ENCODE measurements at places on chromosomes 16 and 17.

GRCh38 chr16:89361751-89362539 is 128.4 kb downstream of the ANKRD11 start:
- H3K4me3 ChIP-seq = 0 out of 2 replicates have a peak overlapping the region, but pooled peaks have one; percentile 29
- DNase-seq = no peak
- H3K27ac ChIP-seq = peak overlapping the region; percentile 94

DNA sequence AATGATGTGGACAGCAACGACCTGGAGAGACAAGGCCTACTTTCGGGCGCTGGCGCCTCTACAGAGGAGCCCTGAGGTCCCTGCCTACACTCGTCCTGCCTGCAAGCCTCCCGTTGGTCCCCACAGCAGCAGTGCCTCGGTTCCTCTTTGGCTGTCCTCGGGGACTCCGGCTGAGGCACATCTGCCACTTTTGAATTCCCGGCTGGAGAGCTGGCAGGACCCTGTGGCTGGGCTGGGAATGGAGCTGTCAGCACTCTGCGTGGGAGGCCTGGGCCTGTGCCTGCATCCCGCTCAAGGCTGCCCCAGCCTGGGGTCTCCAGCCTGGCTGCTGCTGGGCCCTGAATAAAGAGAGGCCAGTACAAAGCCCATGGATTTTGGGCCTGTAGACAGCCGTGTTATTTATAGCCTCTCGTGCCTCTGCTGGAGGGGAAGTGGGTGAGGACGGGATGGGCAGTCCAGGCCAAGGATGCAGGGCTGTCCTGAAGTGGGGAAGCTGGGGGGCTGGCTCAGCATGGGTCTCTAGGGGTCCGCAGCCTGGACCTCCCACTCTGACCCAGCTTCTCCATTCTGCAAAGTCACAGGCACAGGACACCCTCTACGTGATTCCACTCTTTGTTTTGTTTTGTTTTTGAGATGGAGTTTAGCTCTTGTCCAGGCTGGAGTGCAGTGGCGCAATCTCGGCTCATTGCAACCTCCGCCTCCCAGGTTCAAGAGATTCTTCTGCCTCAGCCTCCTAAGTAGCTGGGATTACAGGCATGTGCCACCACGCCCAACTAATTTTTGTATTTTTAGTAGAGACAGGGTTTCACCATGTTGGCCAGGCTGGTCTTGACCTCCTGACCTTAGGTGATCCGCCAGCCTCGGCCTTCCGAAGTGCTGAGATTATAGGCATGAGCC is 10.6 kb upstream of the SPNS2 start:
- H3K4me3 ChIP-seq = no peak overlapping the region
- no peaks in the 10 kb centered on the region for H3K27me3 ChIP-seq
- H3K36me3 ChIP-seq = no peaks in the 10 kb centered on the region
- no peak for DNase-seq

DNA sequence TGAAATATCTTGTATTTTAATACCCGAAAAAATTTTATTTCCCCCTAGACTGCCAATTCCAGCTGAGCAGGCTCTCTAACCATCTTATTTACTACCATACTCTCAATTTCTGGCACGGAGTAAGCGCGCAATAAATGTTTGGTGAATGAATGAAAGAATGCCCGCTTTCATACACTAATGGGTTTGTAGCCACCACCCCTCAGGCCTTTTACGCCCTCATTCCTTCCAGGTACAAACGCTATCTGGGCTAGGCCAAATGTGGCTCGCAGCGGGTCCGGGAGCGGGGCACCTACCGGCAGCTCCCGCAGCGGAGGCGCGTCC is 536 bp upstream of the PLD2 start:
- H3K27ac ChIP-seq = 0 out of 2 replicates have a peak overlapping the region, but pooled peaks have one; percentile 6
- H3K4me1 ChIP-seq = peaks cover 6% of the 10 kb centered on the region
- H3K27me3 ChIP-seq = no peaks in the 10 kb centered on the region
- peaks cover 10% of the 10 kb centered on the region for H3K36me3 ChIP-seq

DNA sequence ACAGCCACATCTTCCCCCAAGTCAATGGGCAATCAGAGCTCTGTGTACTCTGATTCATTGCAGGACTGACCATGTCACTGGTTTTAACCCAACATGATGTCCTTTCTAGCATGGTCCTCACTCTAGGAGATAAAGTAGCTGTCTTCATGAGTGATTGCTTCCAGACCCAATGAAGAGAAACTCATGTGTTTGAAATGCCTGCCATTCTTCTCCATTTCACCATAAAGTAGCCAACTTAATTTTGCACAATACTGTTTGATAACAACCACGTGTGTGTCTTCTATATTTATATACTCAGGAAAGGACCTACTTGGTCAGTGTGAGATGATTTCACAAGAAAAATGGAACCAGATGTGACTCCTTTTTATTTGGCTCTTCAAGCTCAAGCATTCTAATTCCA is 172.5 kb downstream of the AXIN2 start:
- DNase-seq = no peak
- no peak overlapping the region for H3K4me3 ChIP-seq
- H3K27ac ChIP-seq = no peak overlapping the region
- H3K36me3 ChIP-seq = no peaks in the 10 kb centered on the region
- H3K4me1 ChIP-seq = no peaks in the 10 kb centered on the region

DNA sequence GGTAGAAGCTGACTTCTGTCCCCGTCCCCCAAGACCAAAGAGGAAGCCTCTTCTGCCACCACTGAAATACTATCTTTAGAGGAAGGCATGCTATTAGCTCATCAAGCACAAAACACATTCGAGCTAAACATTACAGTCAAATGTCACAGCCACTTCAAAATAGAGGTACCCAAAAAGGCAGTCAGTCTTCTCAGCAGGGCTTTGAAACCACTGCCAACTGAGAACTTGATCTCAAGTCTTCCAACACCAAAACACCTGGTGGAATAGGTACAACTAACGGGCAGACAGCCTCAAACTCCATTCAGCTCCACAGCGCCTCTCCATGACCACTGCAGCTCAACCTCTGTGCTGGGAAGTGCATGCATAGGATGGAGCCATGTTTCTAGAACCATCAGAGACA is 36.0 kb downstream of the ZFHX3 start:
- no peaks in the 10 kb centered on the region for H3K36me3 ChIP-seq
- H3K27me3 ChIP-seq = no peaks in the 10 kb centered on the region
- H3K4me1 ChIP-seq = no peaks in the 10 kb centered on the region
- no peak for DNase-seq

DNA sequence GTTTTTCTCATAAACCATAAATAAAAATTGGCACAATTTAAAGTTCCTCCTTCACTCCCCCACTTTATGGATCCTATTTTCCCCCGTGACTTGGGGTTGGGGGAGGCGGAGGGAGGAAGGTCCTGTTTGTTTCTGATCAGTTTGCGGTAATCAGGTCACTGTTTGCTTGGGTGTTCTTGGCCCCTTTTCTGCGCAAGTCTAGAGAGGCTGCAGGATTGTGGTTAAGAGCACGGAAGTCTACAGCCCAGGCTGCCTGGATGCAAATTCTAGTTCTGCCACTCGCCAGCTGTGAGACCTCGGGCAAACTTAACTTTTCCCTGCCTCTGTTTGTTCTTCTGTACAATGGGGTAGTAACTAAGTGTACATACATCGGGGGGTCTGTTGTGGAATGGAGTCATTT is 12.1 kb downstream of the ATP2C2 start:
- DNase-seq = no peak
- H3K36me3 ChIP-seq = no peaks in the 10 kb centered on the region
- H3K27ac ChIP-seq = no peak overlapping the region
- H3K27me3 ChIP-seq = no peaks in the 10 kb centered on the region
- peaks cover 14% of the 10 kb centered on the region for H3K4me1 ChIP-seq

GRCh38 chr17:34892461-34893249 is 68.6 kb downstream of the CCT6B start:
- H3K36me3 ChIP-seq = no peaks in the 10 kb centered on the region
- H3K27me3 ChIP-seq = no peaks in the 10 kb centered on the region
- H3K4me1 ChIP-seq = no peaks in the 10 kb centered on the region
- DNase-seq = peak; percentile 73

DNA sequence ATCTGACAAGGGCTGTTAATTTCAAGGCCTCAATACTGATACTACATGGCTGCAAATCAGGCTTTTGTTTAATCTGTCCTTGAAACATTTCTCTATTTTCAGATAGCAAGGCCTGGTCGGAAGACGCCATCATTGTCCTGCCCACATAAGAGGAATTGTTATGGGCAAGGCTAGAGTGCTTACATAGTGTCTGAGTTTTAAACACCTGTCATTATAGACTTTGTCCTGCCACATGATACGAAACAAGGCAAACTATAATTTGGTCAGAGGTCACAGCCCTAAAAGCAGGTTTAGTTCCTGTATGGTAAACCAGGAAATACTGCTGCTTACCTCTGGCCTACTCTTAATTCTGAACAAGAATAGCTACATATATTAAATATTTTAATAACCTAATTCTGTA is 104.4 kb downstream of the SSH2 start:
- no peaks in the 10 kb centered on the region for H3K36me3 ChIP-seq
- H3K4me3 ChIP-seq = no peak overlapping the region
- no peak overlapping the region for H3K27ac ChIP-seq
- no peak for DNase-seq
- H3K27me3 ChIP-seq = no peaks in the 10 kb centered on the region
- 0 out of 2 replicates have a peak, but pooled peaks cover 9% of the 10 kb centered on the region for H3K4me1 ChIP-seq

GRCh38 chr16:57315416-57315815 is 30.9 kb upstream of the PLLP start:
- no peak overlapping the region for H3K27ac ChIP-seq
- peaks cover 24% of the 10 kb centered on the region for H3K4me1 ChIP-seq

DNA sequence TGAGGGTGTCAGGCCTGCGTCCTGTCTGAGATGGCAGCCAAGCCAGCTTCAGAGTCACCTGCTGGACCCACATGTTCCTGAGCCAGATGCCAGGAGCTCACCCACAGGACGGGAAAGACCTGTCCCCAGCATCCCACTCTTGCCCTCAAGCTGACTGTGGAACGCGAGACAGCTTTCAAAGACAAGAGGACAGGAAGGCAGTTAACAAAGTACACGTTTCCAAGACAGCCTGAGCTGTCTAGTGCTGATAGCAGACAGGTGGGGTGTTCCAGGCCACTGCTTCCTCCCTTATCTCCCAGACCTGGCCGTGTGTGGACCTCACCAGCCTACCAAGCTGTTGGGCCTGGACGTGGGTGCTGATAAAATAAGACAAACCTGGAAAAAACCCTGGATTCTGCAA is 13.2 kb downstream of the CMTM3 start:
- no peaks in the 10 kb centered on the region for H3K27me3 ChIP-seq
- H3K4me1 ChIP-seq = peaks cover 16% of the 10 kb centered on the region
- H3K4me3 ChIP-seq = no peak overlapping the region
- no peak overlapping the region for H3K27ac ChIP-seq
- H3K36me3 ChIP-seq = peaks cover 5% of the 10 kb centered on the region

DNA sequence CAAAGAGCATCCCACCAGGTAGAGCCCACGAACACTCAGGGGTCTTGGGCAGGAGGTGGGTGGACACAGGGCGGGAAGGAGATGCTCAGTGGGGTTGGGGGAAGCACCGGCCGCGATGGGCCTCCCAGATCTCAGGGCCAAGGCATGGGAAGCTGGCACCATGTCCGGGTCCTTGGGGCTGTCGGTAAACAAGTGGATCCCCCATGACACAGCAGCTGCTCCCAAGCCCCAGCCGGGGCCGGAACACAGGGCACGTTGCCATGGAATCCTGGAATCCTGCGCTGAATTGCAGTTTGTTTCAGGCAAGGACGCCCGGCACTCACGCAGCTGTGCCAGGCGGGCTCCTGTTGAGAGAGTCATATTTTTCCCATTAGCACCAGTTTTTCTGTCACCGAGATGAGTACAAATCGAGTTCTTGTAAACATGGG is 23.0 kb upstream of the CHMP6 start:
- DNase-seq = no peak
- H3K4me1 ChIP-seq = no peaks in the 10 kb centered on the region
- no peaks in the 10 kb centered on the region for H3K36me3 ChIP-seq
- no peak overlapping the region for H3K4me3 ChIP-seq

DNA sequence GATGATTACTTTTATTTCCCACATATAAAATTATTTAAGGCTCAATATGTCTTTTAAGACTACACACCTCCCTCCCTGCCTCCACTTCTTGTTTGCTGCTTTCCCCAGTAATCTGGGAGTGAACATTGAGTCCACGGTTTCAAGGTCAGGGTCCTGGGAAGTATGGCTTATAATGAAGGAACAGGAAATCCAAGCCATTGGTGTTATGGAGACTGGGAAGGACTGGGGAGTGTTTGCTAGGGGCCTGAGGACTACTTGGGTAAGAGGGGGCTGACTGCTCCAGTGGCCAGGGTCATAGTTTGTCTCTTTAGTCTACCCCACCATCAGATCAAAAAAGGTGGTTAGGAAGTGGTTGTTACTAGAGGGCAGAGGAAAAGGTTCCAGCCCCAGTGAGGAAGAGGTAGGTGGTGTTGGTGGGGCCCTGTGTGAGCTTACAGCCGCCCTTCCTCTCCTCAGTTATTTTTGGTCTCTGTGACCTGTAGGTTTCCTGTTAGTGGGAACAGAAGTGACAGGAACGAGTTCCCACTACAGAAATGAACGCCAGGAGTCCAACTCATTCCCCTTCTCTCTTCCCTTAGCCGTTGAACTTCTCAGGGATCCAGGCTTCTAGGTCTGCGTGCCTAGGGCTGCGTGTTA is 742 bp upstream of the SLC16A13 start:
- no peaks in the 10 kb centered on the region for H3K36me3 ChIP-seq
- DNase-seq = no peak
- peak overlapping the region; percentile 66 for H3K27ac ChIP-seq

GRCh38 chr17:64741038-64741641 is 79.0 kb upstream of the SMURF2 start:
- no peak overlapping the region for H3K27ac ChIP-seq
- H3K4me1 ChIP-seq = 0 out of 2 replicates have a peak, but pooled peaks cover 3% of the 10 kb centered on the region
- no peaks in the 10 kb centered on the region for H3K27me3 ChIP-seq
- H3K36me3 ChIP-seq = no peaks in the 10 kb centered on the region
- no peak for DNase-seq
- H3K4me3 ChIP-seq = no peak overlapping the region

DNA sequence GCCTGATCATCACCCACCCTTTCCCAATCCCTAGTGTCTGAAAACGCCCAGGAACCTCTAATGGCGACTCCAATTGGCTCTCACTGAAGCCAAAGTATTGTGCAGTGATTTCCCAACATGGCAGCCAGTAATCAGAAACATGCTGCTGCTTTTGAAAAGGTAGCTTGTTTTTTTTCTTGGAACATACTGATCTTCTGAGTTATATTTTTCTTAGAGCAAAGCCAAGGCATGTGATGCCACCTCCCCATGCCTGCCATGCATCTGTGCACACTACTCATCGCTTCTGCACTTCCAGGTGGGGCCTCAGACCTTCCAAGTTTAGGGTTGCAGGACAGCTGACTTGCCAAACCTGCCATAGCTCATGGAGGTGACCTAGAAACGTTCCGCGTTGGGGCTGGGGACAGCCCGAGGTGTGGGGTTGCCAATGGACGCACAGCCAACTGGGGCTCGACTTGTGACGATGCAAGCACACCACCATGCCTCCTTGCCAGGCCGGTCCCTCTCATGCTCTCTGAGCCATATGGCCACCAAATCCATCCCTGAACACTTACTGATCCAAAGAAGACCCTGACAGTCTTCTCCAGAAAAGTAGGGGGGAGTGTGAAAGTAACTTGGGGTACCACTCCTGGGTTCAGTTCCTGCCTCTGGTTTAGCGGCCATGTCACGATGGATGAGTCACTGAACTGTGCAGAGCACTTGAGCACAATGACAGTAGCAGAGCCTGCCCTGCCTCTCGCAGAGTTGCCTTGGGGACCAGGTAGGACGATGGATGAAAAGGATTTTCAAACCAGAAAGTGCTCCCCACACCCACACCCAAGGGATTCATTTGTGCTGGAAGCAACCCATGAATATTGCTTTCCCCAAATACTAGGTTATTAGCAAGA is 155.7 kb downstream of the CCDC182 start:
- DNase-seq = no peak
- no peak overlapping the region for H3K4me3 ChIP-seq
- no peaks in the 10 kb centered on the region for H3K4me1 ChIP-seq
- H3K27me3 ChIP-seq = no peaks in the 10 kb centered on the region

- H3K4me3 ChIP-seq = no peak overlapping the region
- peaks cover 7% of the 10 kb centered on the region for H3K27me3 ChIP-seq
- H3K4me1 ChIP-seq = peaks cover 22% of the 10 kb centered on the region
- no peak for DNase-seq
Measured at GRCh38 chr17:42740699-42741098, 4.1 kb downstream of the EZH1 start.
